Activated naive CD4-positive, alpha-beta T cell treated with anti-CD3 and anti-CD28 coated beads, Interleukin-2, amount 50 U/mL, for 72 hours (primary cell): ENCODE measurements at places on chromosomes 1 and 21.

DNA sequence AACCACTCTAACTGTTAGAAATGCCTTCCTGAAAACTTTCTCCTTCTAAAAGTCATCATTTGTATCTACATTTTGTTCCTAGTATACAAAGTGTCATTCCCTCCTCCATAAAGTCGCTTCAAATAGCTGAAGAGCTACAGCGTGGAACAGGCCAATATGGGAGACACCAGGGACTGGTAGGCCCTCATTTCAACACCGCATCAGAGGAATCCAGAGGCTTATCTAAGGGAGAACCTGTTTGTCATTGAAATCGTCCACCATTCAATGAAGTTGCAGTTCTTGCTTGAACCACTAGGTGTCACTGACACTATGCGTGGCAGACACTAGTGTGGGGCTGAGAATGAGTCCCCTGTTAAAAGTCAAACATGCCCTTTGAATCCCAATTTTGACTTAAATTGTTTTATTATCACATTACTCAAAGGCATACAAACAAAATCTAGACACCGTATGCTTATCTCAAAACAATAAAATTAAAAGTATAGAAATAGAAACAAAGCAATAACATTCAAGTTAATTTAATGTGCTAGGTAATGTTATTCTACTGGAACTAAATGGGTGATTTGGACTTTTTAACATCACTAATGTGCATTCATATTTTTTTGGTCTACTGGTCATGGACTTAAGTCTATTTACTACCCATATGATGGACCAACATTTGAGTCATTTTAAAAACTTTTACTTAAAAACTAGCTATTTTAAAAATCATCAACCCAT lies 182.3 kb downstream of the FCRL5 start:
- DNase-seq = peak; percentile 52

DNA sequence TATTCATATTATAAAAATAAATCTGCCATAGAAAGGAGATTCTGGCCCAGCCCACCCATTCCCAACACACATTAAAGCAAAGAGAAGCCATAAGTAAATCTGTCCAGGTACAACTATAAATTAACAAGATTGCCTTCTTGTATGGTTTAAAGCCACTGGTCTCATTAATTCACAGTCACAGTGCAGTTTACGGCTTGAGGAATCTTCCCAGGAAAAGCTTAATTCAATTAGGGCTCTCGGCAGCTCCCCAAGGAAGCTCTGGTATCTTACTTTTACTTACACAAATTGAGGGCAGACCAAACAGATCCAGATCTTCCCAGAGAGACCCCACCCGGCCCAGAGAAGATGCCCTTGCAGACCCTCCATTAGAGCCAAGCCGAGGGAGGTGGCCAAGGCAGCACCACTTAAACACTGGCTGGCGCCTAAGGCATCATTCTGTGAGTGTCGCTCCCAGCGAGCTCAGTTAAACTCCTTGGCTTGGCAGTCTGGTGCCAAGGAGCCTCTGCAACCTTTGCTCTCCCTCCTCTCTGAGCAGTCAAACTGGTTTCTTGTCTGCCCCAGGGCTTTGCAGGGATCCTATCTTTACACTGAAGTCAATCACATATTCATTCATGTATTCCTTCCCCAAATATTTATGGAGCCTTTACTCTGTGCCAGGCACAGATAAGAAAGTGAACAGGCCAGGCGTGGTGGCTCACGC lies 10.7 kb downstream of the SLC9A1 start:
- no peak for DNase-seq

- DNase-seq = no peak
These were observed 32.4 kb downstream of the SLAMF1 start for GRCh38 chr1:160614410-160614809.

DNA sequence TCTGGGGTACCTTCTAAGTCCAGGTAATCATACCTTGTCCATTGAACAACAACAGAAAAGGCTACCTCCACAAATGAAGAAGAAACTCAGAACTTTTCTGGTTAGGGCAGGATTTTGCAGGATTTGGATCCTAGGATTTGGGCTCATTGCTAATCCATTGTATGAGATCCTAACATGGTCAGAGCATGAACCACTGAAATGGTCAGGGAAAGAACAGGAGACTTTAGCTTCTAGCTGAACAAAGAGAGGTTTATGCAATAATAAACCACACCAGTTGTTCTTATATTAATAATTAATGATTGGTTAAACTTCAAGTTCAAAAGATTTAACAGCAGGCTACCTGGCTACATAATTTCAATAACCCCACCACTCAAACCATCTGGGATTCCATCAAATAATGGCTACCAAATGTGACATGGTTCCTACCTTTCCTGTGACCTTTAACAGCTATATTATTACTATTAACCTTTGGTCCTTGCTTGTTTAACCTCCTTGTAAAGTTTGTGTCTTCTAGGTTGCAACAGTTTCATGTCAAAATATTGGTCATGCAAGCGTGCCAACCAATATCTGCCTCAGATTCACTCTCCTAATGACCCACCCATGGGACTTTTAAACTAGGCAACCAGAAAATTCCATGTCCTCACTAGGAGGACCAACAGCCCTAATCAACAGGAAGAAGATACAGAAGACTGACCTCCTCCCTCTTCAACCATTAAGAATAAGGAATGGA lies 60.6 kb upstream of the USH2A start:
- DNase-seq = no peak

GRCh38 chr1:240337781-240338180 lies 246.1 kb downstream of the FMN2 start:
- DNase-seq = no peak

GRCh38 chr1:63615768-63616420 lies 22.7 kb downstream of the PGM1 start:
- no peak for DNase-seq

- no peak for DNase-seq
These were observed 688 bp downstream of the PRXL2B start for GRCh38 chr1:2587071-2587859.

GRCh38 chr1:77018761-77019160 lies 151.5 kb downstream of the ST6GALNAC5 start:
- DNase-seq = no peak

DNA sequence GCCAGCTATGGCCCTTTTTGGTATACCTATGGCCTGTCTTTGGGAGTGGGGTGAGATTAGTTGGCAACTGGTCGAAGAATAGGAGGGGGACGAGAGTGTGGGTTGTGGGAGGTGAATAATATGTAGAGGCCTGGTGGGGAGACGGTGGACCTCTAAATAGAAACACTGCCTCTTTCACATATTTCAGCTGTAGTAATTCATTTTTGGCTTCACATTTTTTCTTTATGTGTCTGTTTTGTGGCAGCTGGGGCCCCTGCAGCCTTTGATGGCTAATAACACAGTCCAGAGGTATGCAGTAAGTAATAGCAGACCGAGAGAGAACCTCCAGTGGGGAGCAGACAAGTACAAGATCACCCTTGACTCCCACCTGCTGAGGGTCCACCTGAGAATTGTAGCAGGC lies 75.9 kb downstream of the HLX start:
- DNase-seq = no peak

GRCh38 chr21:40345711-40346321 lies 478.6 kb downstream of the PCP4 start:
- no peak for DNase-seq

DNA sequence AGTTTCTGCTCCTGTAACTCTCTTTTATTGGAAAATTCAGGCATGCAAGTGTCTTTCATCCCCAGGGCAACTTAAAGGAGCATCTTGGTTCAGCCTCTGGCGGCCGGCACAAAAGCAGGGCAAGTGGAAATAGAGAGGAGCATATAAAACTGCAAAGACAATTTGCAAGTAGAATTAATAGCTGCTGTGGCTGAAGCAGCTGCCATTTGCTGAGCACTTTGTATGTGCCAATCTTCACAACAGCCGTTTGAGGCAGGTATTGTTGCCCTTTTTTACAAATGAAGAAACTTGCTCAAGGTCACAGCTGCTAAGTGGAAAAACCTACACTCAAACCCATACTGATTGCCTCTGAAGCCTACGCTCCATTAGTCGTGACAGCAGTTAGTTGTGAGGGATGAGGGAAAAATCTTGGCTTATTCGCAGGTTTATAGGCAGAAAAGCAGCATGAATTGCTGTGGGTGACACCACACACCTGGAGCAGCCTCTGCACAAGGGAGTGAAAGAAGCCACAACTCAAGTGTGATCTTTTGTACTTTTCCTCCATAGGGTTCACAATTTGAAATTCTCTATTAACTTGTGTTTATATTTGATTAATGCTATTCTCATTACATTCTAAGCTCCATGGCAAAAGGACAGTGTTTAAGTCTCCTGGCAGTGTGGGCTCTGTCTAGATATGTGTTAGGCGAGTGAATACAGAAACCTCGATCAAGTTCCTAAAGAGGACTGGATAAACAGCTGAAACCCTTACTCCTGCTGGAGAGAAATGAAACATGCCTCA lies 99.0 kb upstream of the BEND5 start:
- DNase-seq = no peak

- no peak for DNase-seq
These were observed 7.3 kb upstream of the FABP3 start for GRCh38 chr1:31380181-31380580.
